H1 (cell line): ENCODE measurements at places on chromosomes 11 and 22. TPM values are rescaled to one million over a fixed set of nuclear protein-coding genes. Genes with fewer than 3 reads are reported as not detected.

GRCh38 chr11:116980136-116980793 is 118.0 kb downstream of the SIK3 start:
- no peaks in the 10 kb centered on the region for H3K27me3 ChIP-seq

GRCh38 chr11:45091563-45092403 is 54.7 kb upstream of the PRDM11 start:
- peaks cover 8% of the 10 kb centered on the region for H3K4me1 ChIP-seq
- no peaks in the 10 kb centered on the region for H3K27me3 ChIP-seq
- no peaks in the 10 kb centered on the region for H3K36me3 ChIP-seq
- no peak overlapping the region for H3K4me3 ChIP-seq
- peak; percentile 77 for DNase-seq

C11orf21 gene
- total RNA-seq: not detected in 2 replicates

CYB5R2 gene
- 50.4 and 53.0 TPM in 2 replicates for total RNA-seq

FBLN1 gene
- total RNA-seq: 168 and 184 TPM in 2 replicates

TENM4 gene
- 7.2 and 8.8 TPM in 2 replicates for total RNA-seq

PPFIBP2 gene
- 9.8 and 11.7 TPM in 2 replicates for total RNA-seq

GRCh38 chr11:115955803-115956202 is 451.6 kb upstream of the CADM1 start:
- no peak overlapping the region for H3K27ac ChIP-seq
- DNase-seq: no peak
- no peak overlapping the region for H3K4me3 ChIP-seq
- peaks cover 2% of the 10 kb centered on the region; the same call in 1 of the 2 replicates for H3K4me1 ChIP-seq
- H3K36me3 ChIP-seq: no peaks in the 10 kb centered on the region

DNA sequence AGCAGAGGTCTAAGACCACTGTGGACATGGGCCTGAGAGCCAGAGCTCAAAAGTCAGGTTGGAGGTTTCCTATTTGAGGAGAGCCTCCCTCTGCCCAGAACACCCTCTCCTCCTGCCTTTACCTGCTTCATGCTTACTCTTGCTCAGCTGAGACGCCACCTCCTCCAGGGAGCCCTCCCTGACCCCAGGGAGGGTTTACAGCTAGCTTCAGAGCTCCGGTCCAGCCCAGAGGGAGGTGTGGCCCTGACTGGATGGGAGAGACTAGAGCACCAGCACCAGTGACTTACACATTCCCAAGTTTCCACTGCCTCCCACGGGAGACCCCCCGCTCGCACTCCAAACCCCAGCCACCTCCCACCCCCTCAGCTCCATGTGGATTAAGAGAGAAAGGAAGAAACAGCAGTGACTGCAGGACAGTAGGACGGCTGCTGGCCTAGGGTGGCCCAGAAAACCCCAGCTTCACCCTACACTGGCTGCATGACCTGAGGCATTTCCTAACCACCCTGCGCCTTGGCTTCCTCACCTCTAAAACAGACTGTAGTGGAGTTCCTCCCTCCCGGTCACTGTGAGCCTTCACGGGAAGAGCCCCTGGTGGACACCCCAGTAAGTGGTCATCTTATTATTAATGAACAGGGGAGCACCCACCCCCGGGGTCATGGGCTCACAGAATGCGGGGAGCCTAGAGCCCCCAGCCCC is 24.5 kb upstream of the PDGFB start:
- H3K4me3 ChIP-seq: no peak overlapping the region
- no peak for DNase-seq
- peaks cover 7% of the 10 kb centered on the region; the same call in 1 of the 2 replicates for H3K4me1 ChIP-seq
- H3K36me3 ChIP-seq: no peaks in the 10 kb centered on the region
- no peaks in the 10 kb centered on the region for H3K27me3 ChIP-seq

GRCh38 chr11:65290448-65291165 is 24.1 kb upstream of the CDC42EP2 start:
- no peak overlapping the region for H3K27ac ChIP-seq
- no peaks in the 10 kb centered on the region for H3K4me1 ChIP-seq
- no peak for DNase-seq

PKDREJ gene
- 0.04 and 0.11 TPM in 2 replicates for total RNA-seq

DNA sequence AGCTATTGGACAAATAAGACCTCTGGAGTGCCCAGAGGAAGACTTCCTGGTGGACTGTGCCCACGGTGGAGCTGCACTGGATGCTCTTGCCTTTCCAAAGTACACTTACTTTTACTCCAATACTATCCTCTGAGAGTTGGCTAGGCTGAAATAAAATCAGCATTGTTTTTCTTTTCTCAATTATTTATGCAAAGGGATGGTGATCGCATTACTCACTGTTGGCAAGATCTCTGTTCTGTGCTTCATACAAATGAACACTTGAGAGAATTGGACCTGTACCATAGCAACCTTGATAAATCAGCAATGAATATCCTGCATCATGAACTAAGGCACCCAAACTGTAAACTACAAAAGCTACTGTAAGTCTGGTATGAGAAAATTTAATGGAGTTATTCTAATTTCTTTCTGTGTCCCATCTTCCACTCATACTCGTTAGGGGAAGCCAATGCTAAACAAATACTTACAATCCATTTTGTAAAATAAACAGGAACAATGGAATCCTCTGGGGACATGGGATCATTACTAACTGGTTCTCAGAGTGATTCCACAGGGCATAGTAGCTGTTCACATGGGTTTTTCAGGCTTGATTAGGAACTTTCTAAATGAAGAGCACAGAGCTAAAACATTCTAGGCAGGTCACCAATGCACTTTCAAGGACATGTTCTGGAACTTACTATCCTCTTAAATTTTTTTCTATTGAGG is 26.3 kb downstream of the NLRP14 start:
- no peaks in the 10 kb centered on the region for H3K4me1 ChIP-seq
- DNase-seq: no peak
- no peak overlapping the region for H3K4me3 ChIP-seq

SLC22A6 gene
- not detected in 2 replicates for total RNA-seq

DNA sequence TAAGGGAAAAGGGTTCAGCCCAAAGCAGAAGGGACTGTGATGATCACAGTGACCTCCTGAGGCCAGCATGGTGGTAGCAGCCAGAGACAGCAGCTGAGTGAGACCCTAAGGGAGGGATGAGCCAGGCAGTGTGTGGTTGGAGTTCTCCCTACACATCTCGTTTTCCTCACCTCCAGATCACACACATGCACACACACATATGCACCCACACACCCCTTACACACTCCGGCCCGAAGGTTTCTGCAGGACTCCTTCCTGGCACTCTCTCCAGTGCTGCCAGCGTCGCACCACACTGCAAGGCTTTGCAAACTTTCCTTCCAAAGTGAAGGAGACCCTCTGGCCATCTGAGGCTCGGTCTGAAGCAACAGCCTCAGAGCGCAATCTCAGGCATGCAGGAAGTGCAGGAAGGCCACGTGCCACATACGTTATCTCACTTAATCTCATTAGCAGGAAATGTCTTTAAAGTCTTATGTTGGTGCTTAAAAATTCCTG is 26.9 kb upstream of the TP53I11 start:
- no peak overlapping the region for H3K27ac ChIP-seq
- DNase-seq: no peak
- H3K4me3 ChIP-seq: no peak overlapping the region
- no peaks in the 10 kb centered on the region for H3K4me1 ChIP-seq
- no peaks in the 10 kb centered on the region for H3K27me3 ChIP-seq
- no peaks in the 10 kb centered on the region for H3K36me3 ChIP-seq

GRCh38 chr11:35197292-35197691 is 58.3 kb downstream of the CD44 start:
- DNase-seq: no peak
- no peaks in the 10 kb centered on the region for H3K4me1 ChIP-seq
- no peaks in the 10 kb centered on the region for H3K36me3 ChIP-seq

CDC45 gene
- total RNA-seq: 31.9 and 32.6 TPM in 2 replicates

GRCh38 chr11:67276781-67277230 is 10.5 kb downstream of the GRK2 start:
- no peak for DNase-seq
- no peaks in the 10 kb centered on the region for H3K4me1 ChIP-seq
- no peak overlapping the region for H3K4me3 ChIP-seq
- H3K27ac ChIP-seq: 0 out of 2 replicates have a peak overlapping the region, but pooled peaks have one; percentile 59

SPON1 gene
- 4.3 and 5.4 TPM in 2 replicates for total RNA-seq

GRCh38 chr11:61730240-61730994 is 22.0 kb upstream of the MYRF start:
- no peaks in the 10 kb centered on the region for H3K4me1 ChIP-seq
- H3K27ac ChIP-seq: no peak overlapping the region
- no peak overlapping the region for H3K4me3 ChIP-seq
- DNase-seq: no peak

- no peak overlapping the region for H3K4me3 ChIP-seq
- H3K27ac ChIP-seq: no peak overlapping the region
- H3K36me3 ChIP-seq: peaks cover 4% of the 10 kb centered on the region; the same call in 1 of the 2 replicates
- H3K27me3 ChIP-seq: no peaks in the 10 kb centered on the region
- no peaks in the 10 kb centered on the region for H3K4me1 ChIP-seq
- DNase-seq: no peak
Measured at GRCh38 chr11:123080015-123080414, 18.1 kb upstream of the HSPA8 start.

DNA sequence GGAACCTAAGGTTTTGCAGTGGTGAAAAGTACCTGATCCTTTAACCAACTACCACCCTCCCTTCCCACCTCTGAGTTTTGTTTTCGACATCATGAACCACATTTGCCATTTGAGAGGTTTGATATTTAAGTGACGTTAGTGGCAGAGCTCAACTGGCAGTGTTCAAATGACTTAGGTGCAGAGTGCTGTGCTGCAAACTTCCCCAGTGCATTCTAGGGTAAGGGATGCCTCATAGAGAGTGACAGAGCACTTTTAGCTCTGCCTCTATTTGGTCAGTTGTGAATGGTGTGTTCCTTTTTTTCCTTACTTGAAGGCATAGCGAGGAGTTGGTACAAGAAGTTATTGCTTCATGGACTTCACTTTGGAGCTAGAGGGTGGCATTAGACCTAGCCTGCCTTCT is 9.4 kb downstream of the BMAL1 start:
- H3K4me1 ChIP-seq: peaks cover 6% of the 10 kb centered on the region
- no peak for DNase-seq
- H3K36me3 ChIP-seq: no peaks in the 10 kb centered on the region
- H3K27ac ChIP-seq: no peak overlapping the region

DNA sequence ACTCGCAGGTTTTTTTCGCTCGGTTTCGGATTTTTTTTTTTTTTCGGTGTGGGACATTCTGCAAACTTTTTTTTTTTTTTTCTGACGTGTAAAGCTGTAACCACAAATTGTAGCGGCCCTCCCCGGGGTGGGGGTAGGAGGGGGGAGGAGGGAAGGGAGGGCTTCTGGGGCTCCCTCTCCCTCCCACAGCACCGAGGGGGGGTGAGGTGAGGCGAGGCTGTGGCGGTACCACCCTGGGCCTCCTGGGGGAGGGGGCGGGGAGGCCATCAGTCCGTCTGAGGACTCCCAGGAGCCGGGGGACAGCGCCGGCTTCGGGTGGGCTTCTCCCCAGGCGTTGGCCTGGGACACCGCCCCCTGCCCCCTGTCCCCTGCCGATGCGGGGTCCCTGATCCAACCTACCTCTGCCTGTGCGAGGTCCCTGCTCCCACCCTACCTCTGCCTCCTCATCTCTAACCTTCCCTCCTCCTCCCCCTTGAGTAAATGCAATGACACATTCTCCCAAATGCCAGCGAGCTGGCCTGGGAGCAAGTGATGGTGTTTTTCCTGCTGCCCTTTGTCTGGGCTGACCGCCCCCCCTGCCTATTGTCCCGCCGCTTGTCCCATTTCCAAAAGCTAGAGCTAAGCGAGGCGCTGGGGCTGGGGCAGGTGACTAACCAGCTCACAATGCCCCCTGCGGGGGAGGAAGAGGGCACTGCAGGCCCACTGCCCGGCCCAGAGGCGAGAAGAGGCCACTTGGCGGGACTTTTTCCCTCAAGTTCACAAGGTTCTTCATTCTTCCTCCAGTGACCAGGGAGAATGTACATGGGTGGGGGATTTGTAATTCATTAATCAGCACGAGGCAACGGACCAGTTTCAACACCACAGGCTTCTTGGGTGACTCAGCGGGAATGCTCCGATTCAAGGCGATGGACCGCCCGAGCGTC is 511 bp upstream of the CLCF1 start:
- no peak overlapping the region for H3K27ac ChIP-seq
- no peaks in the 10 kb centered on the region for H3K36me3 ChIP-seq
- peak overlapping the region; percentile 52 for H3K4me3 ChIP-seq
- H3K27me3 ChIP-seq: peaks cover 7% of the 10 kb centered on the region
- H3K4me1 ChIP-seq: peaks cover 39% of the 10 kb centered on the region

SHANK3 gene
- 6.0 and 6.3 TPM in 2 replicates for total RNA-seq

MMP10 gene
- total RNA-seq: 0.17 TPM in 1 of 2 replicates, not detected in the other

- DNase-seq: no peak
- H3K27ac ChIP-seq: no peak overlapping the region
- no peaks in the 10 kb centered on the region for H3K4me1 ChIP-seq
- no peak overlapping the region for H3K4me3 ChIP-seq
- H3K27me3 ChIP-seq: no peaks in the 10 kb centered on the region
- H3K36me3 ChIP-seq: no peaks in the 10 kb centered on the region
Measured at GRCh38 chr11:32658639-32659406, 75.2 kb downstream of the EIF3M start.

DNA sequence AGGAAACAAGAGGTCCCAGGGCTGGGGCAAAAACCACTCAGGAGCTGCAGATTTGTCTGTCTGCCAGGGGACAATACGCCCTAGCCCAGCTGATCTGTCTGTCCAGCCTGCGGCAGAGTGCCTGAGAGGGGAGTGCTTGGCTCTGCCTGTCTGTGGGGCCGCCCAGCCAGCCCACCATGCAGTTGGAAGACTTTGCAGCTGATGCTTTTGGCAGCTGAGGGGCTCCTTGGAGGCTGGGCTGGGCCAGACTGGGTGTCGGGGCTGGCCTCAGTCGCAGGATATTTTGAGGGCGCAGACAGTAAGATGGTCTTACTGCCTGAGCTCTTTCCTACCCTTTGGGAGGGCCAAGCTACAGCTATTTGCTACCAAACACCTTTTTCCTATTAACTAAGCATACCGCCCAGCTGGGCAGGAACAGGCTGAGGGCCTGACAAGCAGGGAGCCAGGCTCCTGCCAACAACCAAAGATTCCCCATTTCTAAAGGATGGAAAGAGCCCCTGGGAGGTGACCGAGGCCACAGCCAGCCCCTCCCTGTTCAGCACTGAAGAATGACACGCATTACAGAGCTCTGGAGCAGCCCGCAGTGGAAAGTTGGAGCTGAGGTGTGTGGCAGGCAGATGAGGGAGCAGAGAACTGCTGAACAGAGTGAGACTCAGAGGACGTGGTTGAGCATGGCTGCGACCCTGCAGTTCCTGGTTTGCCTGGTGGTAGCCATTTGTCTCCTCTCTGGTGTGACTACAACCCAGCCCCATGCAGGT is at the start of gene FAM180B:
Gene FAM180B (plus strand): TSS at position 581 of the 758 bp plus-strand sequence. CDS start 91 bp downstream, at position 672.
- no peaks in the 10 kb centered on the region for H3K27me3 ChIP-seq
- H3K4me1 ChIP-seq: no peaks in the 10 kb centered on the region
- DNase-seq: no peak
- no peak within 1 kb of the TSS for H3K4me3 ChIP-seq

ARHGEF17 gene
- 12.9 and 14.6 TPM in 2 replicates for total RNA-seq

PRR5 gene
- 15.7 and 16.5 TPM in 2 replicates for total RNA-seq
